ENCODE measurements at places on chromosomes 4 and X.
A peak's percentile ranks its signal among the peaks of the same experiment; 100 is the strongest.

DNA sequence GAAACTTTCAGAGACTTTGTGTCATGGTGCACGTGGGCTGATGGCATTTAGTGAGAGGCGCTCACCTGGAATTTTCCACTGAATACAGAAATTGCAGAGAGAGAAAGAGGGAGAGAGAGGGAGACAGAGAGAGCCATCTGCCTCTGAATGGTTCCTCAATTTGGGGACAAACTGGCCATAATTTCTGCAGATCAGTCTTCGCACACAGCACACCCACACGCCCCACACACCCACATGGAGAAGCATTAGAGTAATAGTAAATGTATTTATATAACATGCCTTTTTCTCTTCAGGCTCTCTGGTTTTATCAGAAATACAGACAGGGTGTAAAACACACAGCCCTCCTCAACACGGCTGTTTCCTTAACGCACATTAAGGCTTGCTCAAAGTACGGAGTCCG is 38.6 kb downstream of the PRKX start:
- no peak for DNase-seq

DNA sequence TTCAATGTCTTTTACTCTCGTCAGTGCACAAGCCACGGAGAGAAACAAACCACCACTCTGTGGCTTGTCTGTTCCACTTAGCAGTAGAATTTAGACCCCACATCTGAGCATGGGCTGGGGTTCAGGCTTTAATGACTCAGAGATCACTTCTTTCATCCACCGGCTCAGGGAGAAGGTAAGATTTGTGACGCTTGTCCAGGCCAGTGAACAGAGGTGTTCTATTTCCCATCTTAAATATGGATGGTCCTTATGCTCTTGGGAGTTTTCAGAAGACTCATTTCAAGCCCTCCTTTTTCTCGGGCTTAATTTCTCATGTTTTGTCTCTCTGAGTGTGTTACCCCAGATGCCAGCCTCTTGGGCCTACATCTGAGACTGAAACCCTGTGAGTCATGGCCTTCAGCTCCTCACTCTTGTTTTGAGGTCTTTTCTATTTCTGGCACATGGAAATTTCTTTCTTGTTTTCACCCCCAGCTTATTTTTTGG is 127.4 kb upstream of the SFRP2 start:
- DNase-seq = no peak

DNA sequence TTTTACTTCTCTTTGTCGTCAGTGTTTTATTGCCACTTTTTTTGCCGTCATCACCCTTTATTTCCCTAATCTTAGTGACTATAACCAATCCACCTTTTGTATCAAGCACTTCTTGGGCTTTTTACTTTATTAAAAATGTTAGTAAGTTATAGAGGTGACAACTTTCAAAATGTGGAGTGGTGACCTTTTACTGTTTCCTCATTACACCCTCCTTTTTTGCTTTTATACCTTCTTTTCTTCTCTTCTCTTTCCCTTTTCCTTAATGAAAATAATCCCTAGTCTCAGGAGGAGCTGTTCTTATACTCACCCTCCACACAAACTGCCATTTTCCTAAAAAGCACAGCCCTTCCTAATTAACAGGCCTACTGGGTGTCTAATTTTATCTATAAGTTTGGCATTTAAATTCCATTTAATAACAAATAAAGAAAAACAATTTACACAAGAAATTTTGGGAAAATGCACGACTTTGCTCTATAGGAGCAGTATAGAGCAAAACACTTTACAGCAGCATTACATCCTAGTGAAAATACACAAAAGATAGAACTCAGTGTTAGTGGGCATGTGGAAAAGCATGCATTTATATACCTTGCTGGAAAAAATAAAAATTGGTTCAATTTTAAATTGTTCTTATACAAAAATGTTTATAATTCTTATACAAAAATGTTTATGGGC is 27.3 kb downstream of the BBS12 start:
- DNase-seq = no peak

GRCh38 chr4:143399113-143399949 is 62.7 kb downstream of the GAB1 start:
- peak; percentile 82 for DNase-seq

DNA sequence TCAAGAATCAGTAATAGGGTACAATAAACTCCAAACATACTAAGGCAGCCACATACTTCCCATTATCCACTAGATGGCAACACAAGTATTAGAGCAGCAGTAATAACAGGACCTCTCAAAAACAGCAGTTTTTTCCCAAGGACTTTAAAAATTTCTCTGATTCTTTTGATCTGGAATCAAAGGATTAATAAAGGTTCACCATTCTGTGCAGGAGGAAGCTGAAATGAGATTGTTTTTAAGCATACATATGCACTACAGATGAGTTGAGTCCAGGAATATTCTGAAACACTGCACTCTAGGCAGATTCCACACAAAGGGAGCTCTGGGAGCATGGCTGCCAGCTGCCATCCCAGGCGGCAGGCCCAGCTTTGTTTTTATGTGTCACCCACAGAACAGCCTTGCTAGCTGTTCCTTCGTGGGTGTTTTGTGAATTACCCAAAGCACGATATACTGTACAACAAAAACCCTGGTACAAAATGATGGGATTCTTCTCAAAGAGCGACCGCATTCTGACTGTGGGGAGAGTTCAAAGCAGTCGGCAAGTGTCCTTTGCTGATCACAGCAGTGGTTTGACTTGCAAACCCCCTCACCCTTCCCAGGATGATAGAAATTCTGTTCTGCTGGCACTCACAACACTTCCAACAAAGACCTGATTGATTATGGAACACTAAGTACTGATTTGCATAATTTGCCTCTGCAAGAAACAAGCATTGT is 61.0 kb downstream of the STX18 start:
- DNase-seq = peak; percentile 95
